Amniotic stem cell (primary cell): ENCODE measurements at places on chromosomes 5 and 9.

- DNase-seq = no peak
These were observed 123.1 kb downstream of the CRB2 start for GRCh38 chr9:123478967-123479602.

DNA sequence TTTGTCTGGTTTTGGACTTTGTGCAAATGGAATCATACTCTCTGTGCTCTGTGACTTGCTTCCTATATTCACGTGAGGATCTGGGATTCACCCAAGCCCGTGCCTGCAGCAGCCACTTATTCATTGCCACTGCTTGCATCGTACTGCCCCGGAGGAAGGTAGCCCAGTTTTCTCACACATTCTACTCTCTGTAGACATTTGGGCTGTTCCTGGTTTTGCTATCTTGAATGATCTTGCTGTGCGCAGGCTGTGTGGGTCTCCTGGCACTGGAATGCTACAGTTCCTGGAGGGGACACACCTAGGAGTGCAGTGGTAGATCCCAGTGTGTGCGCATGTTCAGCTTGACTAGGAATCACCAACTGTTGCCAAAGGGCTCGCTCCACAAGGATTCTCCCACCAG is 99.2 kb upstream of the BOD1 start:
- DNase-seq = no peak

- peak; percentile 24 for DNase-seq
These were observed 18.4 kb downstream of the LSM11 start for GRCh38 chr5:157761690-157762621.

DNA sequence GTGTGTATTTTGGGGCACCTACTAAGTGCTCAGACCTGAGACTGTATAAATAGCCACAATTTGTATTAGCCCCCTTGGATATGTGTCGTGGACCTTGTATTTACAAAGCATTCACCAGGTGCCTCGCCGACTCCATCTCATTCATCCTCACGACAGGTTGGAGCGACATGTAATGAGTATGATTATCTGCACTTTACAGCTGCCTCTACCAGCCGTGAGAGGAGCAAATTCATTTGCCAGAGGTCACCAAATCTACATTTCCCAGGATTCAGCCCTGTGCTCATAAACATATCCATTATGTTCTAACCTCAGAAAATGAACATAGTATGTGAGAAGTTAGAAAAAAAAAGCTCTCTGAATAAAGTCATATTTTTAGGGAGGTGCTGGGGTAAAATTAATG is 167.4 kb downstream of the ZDHHC21 start:
- DNase-seq = no peak

- DNase-seq = no peak
These were observed 47.1 kb downstream of the THBS4 start for GRCh38 chr5:80082281-80082680.

- no peak for DNase-seq
These were observed 66.3 kb upstream of the COL5A1 start for GRCh38 chr9:134575103-134575900.

DNA sequence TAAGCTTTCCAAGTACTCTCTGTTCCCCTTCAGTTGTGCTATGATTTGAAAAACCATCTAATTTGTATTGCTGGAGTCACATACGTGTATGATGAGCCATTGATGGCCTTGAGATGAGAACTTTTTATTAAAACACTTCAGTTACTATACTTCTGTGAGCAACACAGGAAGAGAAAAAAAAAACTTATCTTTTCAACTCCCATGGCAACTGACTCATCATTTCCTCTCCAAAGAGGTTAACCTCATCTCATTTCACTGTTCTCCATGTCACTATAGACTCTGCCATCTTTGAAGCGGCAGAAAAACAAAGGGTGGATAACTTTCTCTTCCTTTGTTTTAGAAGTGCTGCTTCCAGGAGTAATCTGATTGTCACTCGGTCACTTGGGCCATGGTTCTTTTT is 104.3 kb upstream of the PCSK1 start:
- DNase-seq = no peak

DNA sequence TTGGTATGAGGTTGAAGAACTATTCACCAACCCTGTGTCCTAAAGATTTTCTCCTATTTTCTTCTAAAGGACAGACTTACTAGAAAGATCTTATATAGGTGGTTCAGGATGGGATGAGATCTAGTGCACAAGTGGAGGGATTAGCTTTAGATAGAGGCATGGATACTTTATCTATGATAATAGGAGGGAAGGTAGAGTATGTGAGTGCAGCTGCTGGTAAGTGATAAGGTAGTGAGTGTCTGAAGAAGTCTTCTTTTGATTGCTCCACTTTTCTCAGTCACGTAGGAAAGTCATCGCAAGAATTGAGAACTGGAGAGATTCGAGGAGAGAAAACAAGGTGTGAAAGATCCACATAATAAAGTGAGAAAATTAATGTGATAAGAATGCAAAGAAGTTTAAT is 6.0 kb upstream of the NDUFS4 start:
- DNase-seq = no peak

GRCh38 chr9:105901514-105902109 is 207.3 kb downstream of the TMEM38B start:
- no peak for DNase-seq

GRCh38 chr9:35618325-35618727 is at the start of gene CD72:
Gene CD72 (minus strand): TSS chr9:35618413. CDS start chr9:35618303, 110 bp downstream.
- DNase-seq = no peak

- no peak for DNase-seq
These were observed 40.5 kb upstream of the PJA2 start for GRCh38 chr5:109450129-109450877.

GRCh38 chr5:76174101-76174500 is 90.9 kb downstream of the SV2C start:
- DNase-seq = no peak

DNA sequence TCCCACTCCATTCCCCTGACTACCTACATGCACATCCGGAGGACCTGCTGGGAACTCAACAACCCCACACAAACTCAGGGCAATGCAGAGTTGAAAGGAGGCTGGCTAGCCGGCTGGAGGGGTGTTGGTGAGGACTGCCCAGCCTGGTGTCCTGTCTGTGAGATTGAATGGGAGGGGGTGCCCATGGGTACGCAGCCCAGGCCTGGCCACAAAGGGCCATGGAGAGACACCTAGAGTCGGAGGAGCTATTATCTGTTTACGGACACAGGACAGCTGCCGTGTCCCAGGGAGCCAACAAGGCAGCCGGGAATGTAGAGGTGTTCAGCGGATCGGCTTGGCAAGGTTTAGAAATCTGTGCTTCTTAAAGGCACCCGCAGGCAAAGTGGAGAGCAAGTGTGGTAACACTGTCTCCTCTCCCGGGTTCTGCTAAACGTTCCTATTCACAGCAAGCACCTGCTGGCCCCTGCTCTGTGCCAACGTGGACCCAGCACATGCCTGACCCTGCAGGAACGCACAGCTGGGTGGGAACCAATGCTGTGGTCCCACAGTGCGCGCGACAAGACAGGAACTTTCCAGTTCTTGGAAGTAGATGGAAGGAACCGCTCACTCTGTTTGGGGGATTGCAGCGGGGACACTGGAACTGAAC is 166.7 kb downstream of the DAB2IP start:
- DNase-seq = no peak

GRCh38 chr5:124908581-124909451 is 162.4 kb upstream of the ZNF608 start:
- DNase-seq = no peak

- DNase-seq = no peak
These were observed 157.6 kb downstream of the SLC12A2 start for GRCh38 chr5:128241051-128241695.
